Activated T-cell treated with anti-CD3 and anti-CD28 coated beads for 24 hours (primary cell): ENCODE measurements at places on chromosomes 1 and 21.

DNA sequence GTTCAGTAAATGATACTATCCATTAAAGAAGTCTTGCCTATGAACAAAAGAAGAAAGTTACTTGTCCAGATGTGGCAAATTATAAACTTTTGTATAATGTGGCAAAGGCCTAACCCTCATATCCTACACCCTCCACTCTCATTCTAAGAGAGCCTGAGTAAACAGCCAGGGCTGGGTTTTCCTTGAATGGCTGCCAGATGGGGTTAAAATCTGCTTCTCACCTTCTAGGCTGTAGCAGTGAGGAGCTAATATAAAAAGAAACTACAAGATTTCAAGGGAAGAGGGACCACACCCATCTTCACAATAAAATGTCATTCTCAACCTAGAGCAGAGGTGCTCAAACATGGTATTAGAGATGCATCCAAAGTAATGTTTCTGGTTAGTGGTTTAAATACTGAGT is 8.9 kb downstream of the RABIF start:
- DNase-seq, result no peak

DNA sequence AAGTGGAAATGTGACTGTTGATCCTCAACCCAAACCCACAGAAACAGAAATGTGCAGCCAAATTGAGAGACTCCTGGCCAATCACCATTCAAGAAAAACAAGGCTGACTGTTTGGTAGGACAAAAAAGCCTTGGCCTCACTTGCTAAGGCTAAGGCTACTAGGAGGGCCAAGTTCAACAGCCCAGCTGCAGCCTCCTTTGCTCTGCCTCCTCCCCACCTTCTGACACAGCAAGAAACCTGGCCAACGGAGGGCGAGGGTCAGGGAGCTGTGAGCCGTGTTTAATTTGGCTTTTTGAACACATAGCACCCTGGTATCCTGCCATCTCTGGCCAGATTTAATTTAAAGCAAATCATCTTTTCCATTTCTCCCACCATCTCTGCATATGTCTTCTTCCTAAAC is 165.8 kb upstream of the RAB4A start:
- no peak for DNase-seq

DNA sequence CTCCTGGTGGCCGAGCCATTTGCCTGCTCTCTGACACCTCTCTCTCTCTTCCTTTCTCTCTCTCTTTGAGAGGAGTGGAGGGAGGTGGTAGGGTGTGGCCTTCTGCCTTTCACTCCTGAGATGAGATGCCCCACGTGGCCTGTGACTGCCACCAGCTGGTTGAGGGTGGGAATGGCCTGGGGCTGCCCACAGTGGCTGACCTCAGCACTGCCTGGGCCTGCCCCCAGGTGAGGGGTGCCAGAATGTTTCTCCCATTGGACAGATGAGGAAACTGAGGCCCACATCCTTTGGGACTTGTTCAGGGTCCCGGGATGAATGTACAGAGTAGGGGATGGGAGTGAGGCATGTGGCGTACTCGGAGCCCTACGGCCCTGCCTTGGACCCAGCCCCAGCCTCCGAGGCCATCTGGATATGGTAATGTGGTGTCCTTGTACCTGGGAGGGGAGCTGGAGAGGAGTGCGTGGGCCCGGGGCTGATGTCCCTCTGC is 12.7 kb upstream of the C1orf167 start:
- peak; percentile 28 for DNase-seq

GRCh38 chr1:3987669-3988235 is 87.7 kb upstream of the C1orf174 start:
- no peak for DNase-seq

GRCh38 chr21:35428489-35428888 is 379.4 kb upstream of the RUNX1 start:
- DNase-seq, result peak; percentile 11
